ENCODE measurements at places on chromosomes 13 and 19.

DNA sequence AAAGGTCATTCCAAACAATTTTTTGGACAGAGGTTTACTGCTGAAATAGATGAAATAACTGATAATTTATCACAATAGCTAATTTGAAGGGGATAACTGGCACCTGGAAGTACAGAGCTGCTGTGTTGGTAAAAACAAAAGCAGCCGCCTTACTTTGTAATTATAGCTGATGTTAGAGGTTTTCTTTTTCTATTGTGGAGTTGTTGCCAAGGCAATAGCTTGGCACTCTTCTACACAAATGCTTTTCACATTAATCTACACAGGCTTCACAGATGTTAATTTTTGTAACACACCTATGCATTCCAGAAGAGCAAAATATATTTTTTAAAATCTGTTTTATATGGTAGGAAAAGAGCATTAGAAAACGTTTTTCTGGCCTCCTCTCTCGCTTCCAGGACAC is 56.9 kb downstream of the LACC1 start:
- DNase-seq, result no peak

DNA sequence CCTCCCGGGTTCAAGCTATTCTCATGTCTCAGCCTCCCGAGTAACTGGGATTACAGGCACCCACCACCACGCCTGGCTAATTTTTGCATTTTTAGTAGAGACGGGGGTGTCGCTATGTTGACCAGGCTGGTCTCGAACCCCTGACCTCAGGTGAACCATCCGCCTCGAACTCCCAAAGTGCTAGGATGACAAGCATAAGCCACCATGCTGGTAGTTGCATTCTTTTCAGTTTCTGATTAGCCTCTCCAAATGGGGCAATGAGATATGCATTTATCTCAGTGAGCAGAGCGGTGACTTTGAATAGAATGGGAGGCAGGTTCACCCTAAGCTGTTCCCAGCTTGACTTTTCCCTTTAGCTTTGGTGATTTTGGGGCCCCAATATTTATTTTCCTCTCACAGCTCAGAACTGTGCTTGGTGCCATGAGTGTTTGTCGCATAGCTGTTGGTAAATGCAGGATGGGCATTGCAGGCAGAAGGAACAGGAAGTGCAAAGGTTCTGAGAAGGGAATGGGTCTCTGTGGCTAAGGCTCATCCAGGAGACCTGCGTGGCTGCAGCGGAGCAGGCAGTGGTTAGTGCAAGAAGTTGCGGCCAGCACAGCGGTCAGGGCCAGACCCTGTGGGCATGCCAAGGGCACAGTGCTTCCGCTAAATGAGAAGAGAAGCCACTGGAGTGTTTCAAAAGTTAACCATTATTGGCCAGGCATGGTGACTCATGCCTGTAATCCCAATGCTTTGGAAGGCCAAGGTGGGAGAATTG is 20.7 kb downstream of the LYPD3 start:
- DNase-seq, result no peak

DNA sequence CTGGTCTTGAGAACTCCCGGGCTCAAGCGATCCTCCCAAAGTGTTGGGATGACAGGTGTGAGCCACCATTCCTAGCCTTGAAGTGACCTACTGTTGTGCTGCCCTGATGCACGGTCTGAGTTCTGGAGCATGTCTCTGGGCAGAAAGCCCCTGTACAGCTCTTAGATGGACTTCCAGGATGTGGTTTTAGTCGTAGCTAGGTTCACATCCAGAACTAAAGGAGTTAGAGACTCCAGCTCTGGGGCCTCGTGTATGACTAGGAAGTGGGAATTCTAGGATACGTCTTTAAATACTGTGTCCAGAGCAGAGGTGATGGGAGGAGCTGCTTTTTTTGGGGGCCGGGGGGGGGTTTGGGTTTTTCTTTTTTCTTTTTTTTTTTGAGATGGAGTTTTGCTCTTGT is 12.2 kb downstream of the UPF1 start:
- DNase-seq, result no peak

DNA sequence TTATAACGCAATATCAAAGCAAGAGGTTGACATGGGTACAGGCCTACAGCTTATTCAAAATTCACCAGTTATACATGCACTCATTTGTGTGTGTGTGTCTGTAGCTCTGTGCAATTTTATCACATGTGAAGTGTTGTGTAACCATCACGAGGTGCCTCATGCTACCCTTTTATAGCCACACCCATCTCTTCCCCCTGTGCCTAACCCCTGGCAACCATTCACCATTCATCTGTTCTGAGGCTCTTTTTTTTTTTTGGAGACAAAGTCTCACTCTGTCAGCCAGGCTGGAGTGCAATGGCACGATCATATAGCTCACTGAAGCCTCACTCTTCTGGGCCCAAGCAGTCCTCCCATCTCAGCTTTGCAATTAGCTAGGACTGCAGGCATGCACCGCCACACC is 78.4 kb downstream of the DPF1 start:
- DNase-seq, result no peak

DNA sequence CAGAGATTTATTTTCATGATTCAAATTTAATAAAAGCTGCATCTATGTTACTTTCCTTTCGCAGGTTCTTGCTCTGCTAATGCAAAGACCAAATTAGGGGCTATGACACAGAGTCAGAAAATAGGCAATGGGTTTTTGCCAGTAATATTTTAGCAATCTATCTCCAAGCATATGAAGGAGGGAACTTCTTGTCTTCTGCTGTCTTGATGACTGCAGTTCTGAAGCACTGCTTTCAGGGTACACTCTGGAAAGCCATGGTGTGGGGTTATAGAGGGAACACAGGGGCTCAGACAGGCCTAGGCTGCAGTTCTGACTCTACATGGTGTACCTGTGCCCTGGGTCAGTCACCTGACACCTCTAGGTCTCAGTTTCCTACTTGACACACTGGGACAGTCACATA is 263.4 kb downstream of the DNAJC15 start:
- DNase-seq, result no peak

DNA sequence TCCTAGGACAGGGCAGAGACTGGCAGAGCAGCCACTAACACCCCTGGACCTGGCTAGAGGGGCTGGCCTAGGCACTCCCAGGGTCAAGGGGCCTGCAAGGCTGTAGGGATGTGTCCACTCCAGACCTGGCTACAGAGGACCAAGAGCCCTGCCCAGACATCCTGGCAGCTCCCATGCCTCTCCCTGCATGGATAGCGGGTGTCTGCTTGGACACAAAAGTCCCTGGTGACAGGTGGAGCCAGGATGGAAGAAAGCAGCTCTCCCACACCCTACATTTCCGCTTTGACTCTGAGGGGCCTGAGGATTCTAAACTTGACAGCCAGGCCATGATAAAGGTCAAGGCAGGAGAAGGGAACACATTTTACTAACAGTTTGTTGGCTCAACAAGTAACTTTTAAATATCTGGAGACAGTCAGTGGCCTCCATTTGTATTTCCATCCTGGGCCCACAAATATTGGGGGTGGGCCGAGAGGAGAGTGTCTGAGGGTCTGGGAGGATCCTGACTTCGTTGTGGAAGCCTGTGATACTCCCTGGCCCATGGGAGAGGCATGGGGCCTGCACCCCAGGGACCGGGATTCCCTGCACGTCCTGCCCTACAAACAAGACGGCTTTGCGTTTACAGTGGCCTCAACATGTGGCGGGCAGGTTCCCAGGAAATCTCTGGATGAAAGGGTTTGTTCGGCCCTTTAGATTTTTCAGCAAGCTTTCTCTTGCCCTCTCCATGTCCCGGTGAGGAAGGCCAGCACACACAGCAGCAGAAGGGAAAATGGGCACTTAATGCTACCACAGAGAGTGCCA is 19.8 kb upstream of the SLC7A9 start:
- no peak for DNase-seq

- no peak for DNase-seq
Observed at GRCh38 chr13:63455938-63456337, 2040.3 kb upstream of the PCDH20 start.

- DNase-seq, result no peak
Observed at GRCh38 chr13:21048901-21049698, 12.3 kb downstream of the LATS2 start.

DNA sequence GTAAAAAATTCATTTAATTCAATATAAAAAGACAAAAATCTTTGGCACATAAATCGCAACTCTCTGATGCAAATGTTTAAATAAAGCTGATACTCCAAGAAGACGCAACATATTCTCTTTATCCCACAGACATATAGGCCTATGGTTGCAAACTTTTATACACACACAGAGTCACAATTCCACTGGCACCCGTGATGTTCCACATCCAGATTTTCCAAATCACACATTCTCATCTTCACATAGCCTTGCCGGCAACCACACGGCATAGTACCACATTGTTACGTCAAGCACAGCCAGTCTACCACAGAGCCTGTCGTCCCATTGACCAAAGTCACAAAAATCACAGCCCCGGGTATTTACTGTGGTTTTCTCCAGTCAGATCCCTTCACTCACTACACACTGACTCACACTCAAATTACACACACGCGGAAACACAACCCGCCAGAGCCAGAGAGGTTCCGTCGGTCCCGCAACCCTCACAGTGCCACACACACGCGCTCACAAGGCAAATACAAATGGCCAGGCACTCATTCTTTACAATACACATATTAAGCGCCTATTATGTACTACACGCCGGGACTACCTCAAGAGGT is 546 bp upstream of the ZNF546 start:
- peak; percentile 67 for DNase-seq

- DNase-seq, result no peak
Observed at GRCh38 chr13:98345107-98345935, 168.3 kb upstream of the RNF113B start.

GRCh38 chr13:76720821-76721220 is 165.4 kb downstream of the KCTD12 start:
- no peak for DNase-seq

- no peak for DNase-seq
Observed at GRCh38 chr19:14072535-14073260, at the start of gene MISP3. Gene MISP3, plus strand, starts transcription at chr19:14072786. Its CDS starts 524 bp downstream, at chr19:14073310.

DNA sequence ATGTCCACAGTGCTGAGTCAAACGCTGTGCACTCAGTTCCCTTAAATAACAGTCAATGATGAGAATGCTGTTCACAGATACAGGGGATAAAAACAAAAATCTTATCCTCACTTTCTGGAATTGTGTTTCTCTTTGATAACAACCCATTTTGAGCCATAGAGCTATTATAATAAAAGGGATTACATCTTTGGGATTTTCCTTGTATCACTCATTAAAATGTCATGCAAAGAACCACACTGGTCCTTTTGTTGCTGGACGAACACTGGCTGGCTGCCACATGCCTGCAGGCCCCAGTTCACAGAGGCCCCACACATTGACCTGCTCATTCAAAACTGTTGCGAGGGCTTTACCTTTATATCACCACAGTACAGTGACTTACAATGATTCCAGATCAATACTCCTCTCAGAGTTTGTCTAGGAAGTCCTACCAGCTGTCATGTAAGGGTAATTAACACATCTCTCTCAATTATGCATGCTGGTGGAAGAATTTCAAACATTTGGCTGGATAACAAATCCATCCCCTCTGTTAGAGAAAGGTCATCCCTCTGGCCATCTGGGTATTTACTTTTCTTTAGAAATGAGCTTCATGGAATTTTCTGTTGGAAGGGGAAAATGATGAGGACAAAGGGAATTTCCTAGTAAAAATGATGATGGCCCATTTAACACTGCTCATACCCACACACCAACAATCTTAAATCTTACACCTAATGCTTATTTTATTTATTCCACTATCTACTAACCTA is 85.9 kb downstream of the MBNL2 start:
- no peak for DNase-seq

GRCh38 chr13:31538067-31539042 is 201.0 kb upstream of the RXFP2 start:
- no peak for DNase-seq

DNA sequence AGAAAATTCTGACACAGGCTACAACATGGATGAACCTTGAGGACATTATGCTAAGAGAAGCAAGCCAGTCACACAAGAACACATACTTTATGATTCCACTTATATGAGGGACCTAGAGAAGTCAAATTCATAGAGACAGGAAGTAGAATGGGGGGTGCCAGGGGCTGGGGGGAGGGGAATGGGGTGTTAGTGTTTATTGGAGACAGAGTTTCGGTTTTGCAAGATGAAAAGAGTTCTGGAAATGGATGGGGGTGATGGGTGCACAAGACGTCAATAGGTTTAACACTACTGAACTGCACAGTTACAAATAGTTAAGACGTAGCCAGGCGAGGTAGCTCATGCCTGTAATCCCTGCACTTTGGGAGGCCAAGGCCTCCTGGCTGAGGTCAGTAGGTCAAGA is 3.5 kb upstream of the ZNF787 start:
- peak; percentile 28 for DNase-seq

- no peak for DNase-seq
Observed at GRCh38 chr13:44470638-44471562, 97.3 kb downstream of the SERP2 start.

DNA sequence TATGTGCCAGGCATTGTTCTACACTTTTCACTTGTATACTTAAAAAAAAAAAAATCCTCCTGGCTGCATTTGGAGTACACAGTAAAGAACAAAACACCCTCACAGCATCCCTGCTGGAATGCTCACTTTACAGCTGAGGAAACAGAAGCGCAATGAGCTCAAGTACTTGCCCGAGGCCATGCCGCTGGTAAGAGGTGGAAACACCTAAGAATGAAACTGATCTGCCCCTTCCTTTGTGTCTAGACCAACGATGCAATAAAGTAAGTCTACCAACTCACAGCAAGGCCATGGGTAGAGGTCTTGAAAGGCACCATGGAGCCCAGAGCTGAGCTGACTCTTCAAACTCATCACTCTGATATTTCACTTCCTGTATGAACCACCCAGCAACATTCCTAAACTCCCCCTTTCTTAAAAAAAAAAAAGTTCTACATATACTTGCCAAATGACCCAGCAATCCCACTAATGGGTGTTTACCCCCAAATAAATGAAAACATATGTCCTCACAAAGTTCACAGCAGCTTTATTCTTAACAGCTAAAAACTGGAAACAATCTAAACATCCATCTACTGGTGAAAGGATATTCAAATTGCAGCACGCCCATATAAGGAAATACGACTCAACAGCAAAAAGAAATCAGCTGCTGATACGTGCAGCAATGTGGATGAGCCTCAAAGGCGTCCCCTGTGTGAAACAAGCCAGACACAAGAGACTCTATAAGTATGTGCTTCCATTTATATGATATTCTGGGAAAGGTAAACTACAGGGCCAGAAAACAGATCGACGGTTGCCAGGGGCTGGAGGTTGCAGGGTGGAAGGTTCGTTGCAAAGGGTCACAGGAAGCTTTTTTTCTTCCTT is 236.6 kb upstream of the MAB21L1 start:
- DNase-seq, result no peak

- no peak for DNase-seq
Observed at GRCh38 chr13:106417467-106418110, 117.9 kb downstream of the EFNB2 start.

GRCh38 chr19:18265582-18265981 is 8.7 kb downstream of the IQCN start:
- no peak for DNase-seq

- DNase-seq, result no peak
Observed at GRCh38 chr13:74398599-74398998, 264.4 kb upstream of the KLF12 start.

Data from T-helper 1 cell (primary cell).